Prostate gland (tissue), 2 donors: ENCODE measurements at places on chromosomes 11 and 22.

DNA sequence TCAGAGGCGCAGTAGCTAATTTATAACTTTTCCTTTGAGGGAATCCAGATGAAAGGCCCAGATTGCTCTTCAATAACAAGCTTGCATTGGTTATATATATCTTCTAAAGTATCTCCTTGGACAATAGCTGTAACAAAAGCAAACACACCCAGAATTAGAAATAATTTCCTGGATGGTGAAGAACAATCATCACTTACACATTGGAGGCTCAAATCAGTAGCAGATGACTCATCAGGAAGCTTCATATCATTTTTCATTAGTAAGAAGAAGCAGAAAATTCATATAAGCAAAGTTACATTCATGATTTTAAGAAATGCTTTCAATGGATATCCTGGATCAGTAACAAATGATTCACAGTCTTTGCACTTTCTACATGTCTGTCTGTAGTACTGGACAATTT lies 173.6 kb upstream of the CCDC90B start:
- DNase-seq: no peak
- no peak overlapping the region for H3K27ac ChIP-seq
- H3K27me3 ChIP-seq: no peaks in the 10 kb centered on the region
- no peaks in the 10 kb centered on the region for H3K36me3 ChIP-seq
- no peaks in the 10 kb centered on the region for H3K4me1 ChIP-seq

- no peak overlapping the region for H3K27ac ChIP-seq
- H3K4me1 ChIP-seq: no peaks in the 10 kb centered on the region
- no peak overlapping the region for H3K4me3 ChIP-seq
- DNase-seq: no peak
- H3K27me3 ChIP-seq: no peaks in the 10 kb centered on the region
Observed at GRCh38 chr22:17095538-17095937, 10.7 kb downstream of the IL17RA start.

DNA sequence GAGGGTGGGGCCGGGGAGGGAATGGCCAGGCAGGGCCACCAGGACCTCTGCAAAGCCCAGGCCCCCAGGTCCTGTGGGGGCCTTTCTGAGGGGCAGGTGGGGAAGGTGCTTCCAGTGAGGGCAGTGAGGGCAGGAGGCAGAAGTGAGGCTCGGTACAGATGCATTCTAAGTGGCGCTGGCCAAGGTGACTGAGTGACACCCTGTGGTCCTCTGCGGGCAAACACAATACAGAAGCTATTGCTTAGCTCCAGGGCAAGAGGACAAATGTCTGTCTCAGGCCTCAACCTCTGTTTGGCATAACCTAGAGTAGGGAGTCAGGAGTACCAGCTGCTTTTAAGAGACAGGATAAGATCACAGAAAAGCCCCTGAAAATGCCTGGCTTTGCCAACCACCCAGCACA lies 31.3 kb downstream of the B3GAT1 start:
- peaks cover 7% of the 10 kb centered on the region for H3K4me1 ChIP-seq
- H3K4me3 ChIP-seq: no peak overlapping the region
- no peak overlapping the region for H3K27ac ChIP-seq
- H3K36me3 ChIP-seq: no peaks in the 10 kb centered on the region
- H3K27me3 ChIP-seq: no peaks in the 10 kb centered on the region

DNA sequence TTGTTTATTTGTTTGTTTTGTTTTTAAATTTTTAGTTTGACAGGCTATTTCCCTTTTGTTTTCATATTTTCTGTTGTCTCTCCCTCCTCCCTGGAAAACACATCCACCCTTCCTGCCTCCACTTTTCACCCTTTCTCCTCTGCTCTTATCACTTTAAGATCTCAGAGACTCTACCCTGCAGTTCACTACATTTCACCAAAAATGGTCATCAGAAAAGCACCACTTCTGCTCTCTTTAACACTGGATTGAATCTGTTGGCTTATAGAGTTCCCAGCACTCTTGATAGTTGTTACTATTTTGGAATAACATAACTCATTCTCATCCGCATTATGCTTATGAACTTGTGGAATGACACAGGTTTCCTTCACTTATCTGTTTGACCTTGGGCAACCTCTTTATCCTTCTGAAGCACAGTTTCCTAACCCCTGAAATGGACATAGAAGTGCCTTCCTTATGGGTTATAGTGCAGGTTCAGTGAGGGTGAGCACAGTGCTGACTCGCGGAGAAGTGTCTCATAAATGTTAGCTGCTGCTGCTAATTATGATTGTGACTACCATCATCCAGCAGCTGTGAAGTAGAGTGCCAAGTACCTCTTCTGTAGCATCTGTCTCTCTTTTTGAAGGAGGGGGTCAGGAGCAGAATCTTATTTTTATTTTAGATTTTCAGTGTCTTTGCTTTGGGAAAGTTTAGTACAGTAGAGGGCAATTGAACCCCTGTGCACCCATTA lies 15.0 kb downstream of the TEAD1 start:
- no peaks in the 10 kb centered on the region for H3K36me3 ChIP-seq
- no peak overlapping the region for H3K4me3 ChIP-seq
- no peaks in the 10 kb centered on the region for H3K27me3 ChIP-seq
- no peak overlapping the region for H3K27ac ChIP-seq

GRCh38 chr22:41834005-41834944 lies 1.4 kb downstream of the SREBF2 start:
- no peaks in the 10 kb centered on the region for H3K4me1 ChIP-seq
- DNase-seq: no peak
- no peaks in the 10 kb centered on the region for H3K36me3 ChIP-seq
- H3K27me3 ChIP-seq: no peaks in the 10 kb centered on the region

GRCh38 chr11:24567380-24567779 lies 70.5 kb downstream of the LUZP2 start:
- no peak overlapping the region for H3K27ac ChIP-seq
- H3K4me1 ChIP-seq: no peaks in the 10 kb centered on the region
- H3K27me3 ChIP-seq: no peaks in the 10 kb centered on the region
- H3K4me3 ChIP-seq: no peak overlapping the region
- no peaks in the 10 kb centered on the region for H3K36me3 ChIP-seq

GRCh38 chr22:48147404-48147803 lies 1385.0 kb downstream of the TBC1D22A start:
- H3K27ac ChIP-seq: no peak overlapping the region
- no peak overlapping the region for H3K4me3 ChIP-seq
- DNase-seq: no peak
